PC-3 (cell line): ENCODE measurements at places on chromosomes 4 and X. TPM values are rescaled to one million over a fixed set of nuclear protein-coding genes. Genes with fewer than 3 reads are reported as not detected.

Gene BTK
- not detected in 2 replicates for total RNA-seq

Gene ARMCX1
- not detected in 2 replicates for total RNA-seq

Gene EDA2R
- total RNA-seq: not detected in 2 replicates

Gene TMSB15A
- total RNA-seq: 0.18 TPM in 1 of 2 replicates, not detected in the other

DNA sequence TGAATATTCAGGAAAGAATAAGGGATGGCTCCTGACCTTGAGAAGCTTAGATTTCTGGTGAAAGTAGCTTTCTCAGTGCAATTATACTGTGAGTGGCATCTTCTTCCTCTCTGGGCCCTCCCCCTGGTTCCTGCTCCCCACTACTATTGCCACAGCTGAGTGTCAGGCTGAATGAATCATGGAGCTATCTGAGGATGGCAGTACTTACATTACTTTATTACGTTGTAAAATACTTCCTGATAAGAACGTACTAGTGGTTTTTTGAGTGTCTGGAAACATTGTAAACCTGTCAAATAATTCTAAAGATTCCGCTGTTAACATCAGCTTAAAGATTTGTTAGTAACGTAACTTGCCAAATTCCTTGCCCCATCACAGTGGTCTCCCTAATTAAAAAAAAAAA lies 36.2 kb downstream of the ARHGAP10 start:
- H3K36me3 ChIP-seq: no peaks in the 10 kb centered on the region
- H3K27me3 ChIP-seq: no peaks in the 10 kb centered on the region
- no peak overlapping the region for H3K27ac ChIP-seq
- DNase-seq: peak; percentile 66

- no peak for DNase-seq
- no peaks in the 10 kb centered on the region for H3K36me3 ChIP-seq
- no peak overlapping the region for H3K27ac ChIP-seq
- H3K27me3 ChIP-seq: 0 out of 2 replicates have a peak, but pooled peaks cover 3% of the 10 kb centered on the region
- no peaks in the 10 kb centered on the region for H3K4me1 ChIP-seq
Observed at GRCh38 chr4:109233570-109233969, 68.9 kb downstream of the COL25A1 start.

DNA sequence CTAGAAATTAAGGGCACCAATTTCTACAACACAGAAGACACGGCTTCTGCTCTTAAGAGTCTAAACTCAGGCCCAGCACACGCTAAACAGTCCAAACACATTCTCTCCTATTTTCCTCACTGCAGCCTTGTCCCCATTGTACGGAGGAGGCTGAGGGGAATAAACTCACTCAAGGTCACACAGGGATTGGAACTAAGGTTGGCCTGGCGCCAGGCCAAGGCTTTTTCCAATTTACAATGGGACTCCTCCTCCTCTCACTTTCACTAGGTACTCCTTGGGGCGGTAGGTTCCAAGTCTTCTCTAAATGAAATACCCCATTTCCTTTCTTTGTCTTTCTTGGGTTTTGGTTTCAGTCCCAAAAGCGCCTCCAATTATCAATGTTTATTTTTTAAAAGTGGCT lies 48.7 kb upstream of the CRMP1 start:
- H3K36me3 ChIP-seq: no peaks in the 10 kb centered on the region
- no peak for DNase-seq
- H3K4me1 ChIP-seq: no peaks in the 10 kb centered on the region
- no peak overlapping the region for H3K4me3 ChIP-seq

GRCh38 chr4:44368413-44369167 lies 80.0 kb downstream of the KCTD8 start:
- H3K36me3 ChIP-seq: no peaks in the 10 kb centered on the region
- peak overlapping the region; percentile 35; the same call in 1 of the 2 replicates for H3K4me3 ChIP-seq
- H3K27me3 ChIP-seq: no peaks in the 10 kb centered on the region
- peaks cover 16% of the 10 kb centered on the region for H3K4me1 ChIP-seq
- H3K27ac ChIP-seq: peak overlapping the region; percentile 61
